ENCODE measurements at places on chromosomes 2 and 18.

DNA sequence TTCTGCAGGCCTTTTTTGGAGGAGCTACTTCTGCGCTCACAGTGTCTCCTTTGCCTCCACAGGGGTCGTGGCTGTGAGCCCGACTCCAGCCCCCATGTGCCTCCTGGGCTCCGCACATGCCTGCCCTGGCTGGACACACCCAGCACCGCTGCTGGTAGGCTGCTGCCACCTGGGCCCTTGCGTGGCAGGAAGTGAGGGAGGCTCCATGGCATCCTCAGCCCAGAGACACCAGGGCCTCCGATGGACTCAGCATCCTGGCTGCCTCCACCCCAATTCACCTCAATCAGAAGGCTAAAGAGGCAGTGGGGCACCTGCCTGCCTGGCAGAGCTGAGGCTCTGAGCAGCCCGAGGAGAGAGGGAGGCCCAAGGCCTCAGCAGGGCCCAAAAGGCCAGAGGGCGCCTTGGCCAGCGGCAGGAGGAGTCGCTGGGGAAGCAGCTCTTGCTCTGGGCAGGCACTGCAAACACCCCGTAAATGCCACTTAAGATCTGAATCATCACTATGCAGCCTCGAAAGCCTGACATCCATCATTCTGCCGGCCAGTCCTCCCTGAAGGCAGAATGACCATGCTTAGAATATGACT is 68.3 kb upstream of the OTOS start:
- DNase-seq = no peak

GRCh38 chr2:52383541-52383940 is 1351.6 kb upstream of the NRXN1 start:
- DNase-seq = no peak

- DNase-seq = no peak
Measured at GRCh38 chr18:77470569-77471413, 221.1 kb downstream of the GALR1 start.

- DNase-seq = no peak
Measured at GRCh38 chr2:218257390-218257981, 3.3 kb upstream of the GPBAR1 start.

- no peak for DNase-seq
Measured at GRCh38 chr18:23194155-23194996, 59.1 kb downstream of the CABLES1 start.

GRCh38 chr2:67918471-67918870 is 144.3 kb downstream of the C1D start:
- no peak for DNase-seq

DNA sequence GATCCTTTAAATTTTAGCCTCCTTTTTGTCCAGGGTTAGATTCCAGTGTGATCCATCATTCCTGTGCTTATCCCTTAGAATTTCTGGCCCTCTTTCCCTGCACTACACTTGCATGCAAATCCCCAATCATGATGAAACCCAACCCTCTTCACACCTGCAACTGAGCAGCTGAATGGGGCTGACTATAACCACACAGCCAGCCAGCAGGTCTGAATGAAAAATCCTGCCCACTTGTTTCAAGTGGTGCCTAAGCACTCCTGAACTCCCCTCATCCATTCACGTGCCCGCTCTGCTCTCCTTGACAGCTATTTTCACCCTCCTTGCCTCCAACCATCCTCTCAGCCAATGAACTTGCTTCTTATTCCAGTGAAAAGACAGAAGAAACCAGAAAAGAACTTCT is 80.5 kb upstream of the AFF3 start:
- no peak for DNase-seq
